ENCODE measurements at places on chromosomes 13 and 19. TPM values are rescaled to one million over a fixed set of nuclear protein-coding genes. Genes with fewer than 3 reads are reported as not detected.

Gene SLC7A10
- not detected for total RNA-seq

Gene ZNF471
- total RNA-seq, result 2.7 TPM

Gene SIGLEC12
- total RNA-seq, result not detected

Gene ZNF429
- total RNA-seq, result 3.3 TPM

Gene PALM3
- not detected for total RNA-seq

Gene BEST2
- total RNA-seq, result not detected

Gene HNRNPA1L2
- total RNA-seq, result 3.4 TPM

Gene GPC6
- not detected for total RNA-seq

Gene UBE2L5
- not detected for total RNA-seq

Gene NCCRP1
- total RNA-seq, result not detected

Gene MYO9B
- total RNA-seq, result 84.0 TPM

Gene ZNF491
- total RNA-seq, result 0.65 TPM

Gene FGF22
- not detected for total RNA-seq

Gene RDH8
- not detected for total RNA-seq

Gene MEIOSIN
- not detected for total RNA-seq

Gene ELSPBP1
- not detected for total RNA-seq

Gene NR2F6
- total RNA-seq, result 46.4 TPM

Gene PRR36
- not detected for total RNA-seq

Gene CHMP2A
- 74.3 TPM for total RNA-seq

Gene LRRC4B
- total RNA-seq, result not detected

Gene RUVBL2
- total RNA-seq, result 250 TPM

Gene NDUFS7
- 54.9 TPM for total RNA-seq

Gene KIR3DL2
- not detected for total RNA-seq

Gene SIGLEC8
- not detected for total RNA-seq

Gene PLEKHF1
- total RNA-seq, result 5.2 TPM

Data from vein endothelial cell (primary cell).